Cortex of kidney (tissue), 1 donor: ENCODE measurements at places on chromosomes 11 and 22.

DNA sequence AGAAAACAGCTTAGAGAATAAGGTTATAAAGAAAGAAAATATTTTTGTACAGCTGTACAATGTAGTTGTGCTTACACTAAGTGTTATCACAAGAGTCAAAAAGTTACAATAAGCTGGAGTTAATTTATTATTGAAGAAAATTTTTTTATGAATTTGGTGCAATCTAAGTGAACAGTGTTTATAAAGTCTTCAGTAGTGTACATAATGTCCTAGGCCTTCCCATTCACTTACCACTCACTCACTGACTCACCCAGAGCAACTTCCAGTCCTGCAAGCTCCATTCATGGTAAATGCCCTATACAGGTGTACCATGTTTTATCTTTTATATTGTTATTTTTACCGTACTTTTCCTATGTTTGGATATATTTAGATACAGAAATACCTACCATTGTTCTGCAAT lies 34.7 kb downstream of the GDPD4 start:
- no peak for DNase-seq

GRCh38 chr11:33613404-33613803 lies 87.2 kb downstream of the C11orf91 start:
- no peak for DNase-seq

DNA sequence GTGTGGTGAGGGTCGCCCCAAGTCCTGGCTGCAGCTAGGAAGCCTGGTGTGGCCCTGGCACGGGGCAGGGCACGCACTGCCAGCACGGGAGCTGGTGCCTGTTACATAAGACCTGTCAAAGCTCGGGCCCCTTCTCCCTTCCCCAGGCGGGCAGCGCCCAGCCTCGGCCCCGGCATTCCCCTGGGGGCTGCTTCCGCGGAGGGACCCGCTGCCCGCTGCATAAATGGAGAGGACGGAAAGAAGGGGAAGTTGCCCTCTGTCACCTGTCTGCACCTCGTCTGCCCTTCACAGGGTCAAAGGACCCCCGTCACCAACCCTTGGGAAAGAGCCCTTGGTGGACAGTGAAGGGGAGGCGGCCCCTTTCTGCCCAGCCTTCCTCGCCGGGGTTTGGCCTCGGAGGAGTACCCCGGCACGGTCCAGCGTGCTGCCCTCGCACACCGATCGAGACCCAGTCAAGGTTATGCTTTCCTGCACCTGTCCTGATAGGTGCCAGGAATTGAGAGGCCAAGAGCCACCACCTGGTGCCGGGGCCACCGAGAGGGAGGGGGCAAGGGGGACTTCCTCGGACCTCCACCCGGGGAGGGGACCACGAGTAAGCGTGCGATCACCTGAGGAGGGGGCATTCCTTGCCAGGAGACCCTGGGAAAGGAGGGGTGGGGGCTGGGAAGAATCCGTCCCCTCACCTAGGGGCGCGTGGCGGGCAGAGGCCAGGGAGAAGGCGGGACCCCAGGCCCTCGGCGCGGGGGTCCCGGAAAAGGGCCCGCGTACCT lies 16.8 kb upstream of the MFRP start:
- DNase-seq = no peak

DNA sequence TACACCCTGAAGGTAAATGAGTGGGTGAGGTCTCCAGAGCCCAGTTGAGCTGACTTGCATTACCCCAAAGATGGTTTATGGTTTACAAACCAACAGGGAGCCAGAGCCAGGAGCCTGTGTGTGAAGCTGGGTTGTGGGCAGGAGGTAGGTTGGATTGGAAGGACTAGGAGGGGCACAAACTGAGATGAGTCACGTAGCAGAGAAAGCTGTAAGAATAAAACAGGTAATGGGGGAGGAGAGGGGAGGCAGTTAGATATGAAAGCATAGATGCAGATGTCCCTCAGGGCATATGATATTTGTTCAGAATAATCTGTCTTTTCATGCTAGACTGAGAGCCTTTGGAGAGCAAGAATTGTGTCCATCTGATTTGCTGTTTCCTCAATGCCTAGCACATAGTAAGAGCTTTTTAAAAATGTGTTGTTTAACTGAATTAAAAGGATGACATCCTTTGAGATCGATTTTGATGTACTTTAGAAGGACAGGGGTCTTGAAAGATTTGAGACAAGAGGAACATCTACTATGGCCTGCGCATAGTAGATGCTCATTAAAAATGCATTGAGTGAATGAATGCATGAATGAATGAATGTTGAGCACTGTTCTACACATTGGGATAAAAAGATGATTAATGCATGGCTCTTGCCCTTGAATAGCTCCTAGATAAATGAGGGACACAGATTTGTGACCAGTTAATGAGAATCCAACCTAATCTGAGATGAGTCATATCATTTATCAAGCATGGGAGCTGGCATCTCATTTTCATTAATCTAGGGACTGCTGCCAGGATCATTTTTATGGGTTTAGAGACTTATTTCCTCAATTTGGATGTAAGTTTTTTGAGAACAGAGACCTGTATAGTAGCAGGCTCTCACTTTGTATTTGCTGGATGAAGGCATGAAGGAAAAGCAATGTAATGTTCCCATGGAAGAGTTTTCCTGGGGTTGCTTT lies 175.8 kb upstream of the BDNF start:
- DNase-seq = no peak

DNA sequence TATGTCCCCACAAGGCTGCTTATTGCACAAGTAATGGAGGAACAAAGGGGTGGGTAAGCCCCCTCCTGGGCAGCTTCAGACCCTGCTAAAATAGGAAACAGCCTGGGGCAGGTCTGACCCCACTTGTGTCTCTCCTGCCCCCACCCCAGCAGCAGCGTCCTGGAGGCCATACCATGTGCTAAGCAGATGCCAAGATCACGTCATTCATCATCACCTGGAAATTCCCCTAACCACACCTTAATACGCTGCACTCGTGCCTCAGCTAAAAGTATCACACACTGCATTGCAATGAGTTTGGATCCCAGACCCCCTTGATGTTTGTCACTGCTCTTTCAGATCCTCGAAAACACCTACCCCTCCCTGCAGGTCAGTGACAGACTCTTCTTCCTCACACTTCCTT lies 27.8 kb upstream of the GGTLC2 start:
- no peak for DNase-seq

GRCh38 chr11:111766834-111767142 lies 599 bp upstream of the PPP2R1B start:
- DNase-seq = no peak

DNA sequence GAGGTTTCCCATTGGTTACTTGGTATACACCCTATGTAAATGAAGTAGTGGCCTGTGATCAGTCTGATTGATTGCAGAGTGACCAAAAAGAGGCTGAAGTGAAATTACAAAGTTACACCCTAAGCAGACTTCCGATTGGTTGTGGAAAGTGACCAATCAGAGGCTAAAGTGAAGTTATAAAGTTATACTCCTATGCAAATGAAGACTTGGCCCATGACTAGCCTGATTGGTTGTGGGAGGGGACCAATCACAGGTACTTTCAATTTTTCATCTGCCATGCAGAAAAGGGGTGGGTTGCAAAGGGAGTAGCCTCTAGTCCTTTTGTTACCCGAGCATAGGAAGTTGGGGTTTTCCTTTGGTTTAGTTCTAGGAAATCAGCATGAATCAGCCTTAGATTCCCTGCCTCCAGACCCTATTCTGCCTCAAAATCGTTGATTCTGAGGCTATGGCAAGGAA lies 18.1 kb upstream of the CSTF3 start:
- DNase-seq = no peak
